Stimulated activated naive CD8-positive, alpha-beta T cell treated with anti-CD3 and anti-CD28 coated beads, Interleukin-15, amount 100 ng/mL, for 72 hours (primary cell): ENCODE measurements at places on chromosomes 7 and 10.

GRCh38 chr7:74404741-74405140 is 49.0 kb upstream of the GTF2IRD1 start:
- DNase-seq, result no peak

- DNase-seq, result no peak
Observed at GRCh38 chr7:93062599-93062998, 55.2 kb downstream of the SAMD9 start.

GRCh38 chr10:19749185-19749729 is 67.0 kb upstream of the PLXDC2 start:
- DNase-seq, result no peak

DNA sequence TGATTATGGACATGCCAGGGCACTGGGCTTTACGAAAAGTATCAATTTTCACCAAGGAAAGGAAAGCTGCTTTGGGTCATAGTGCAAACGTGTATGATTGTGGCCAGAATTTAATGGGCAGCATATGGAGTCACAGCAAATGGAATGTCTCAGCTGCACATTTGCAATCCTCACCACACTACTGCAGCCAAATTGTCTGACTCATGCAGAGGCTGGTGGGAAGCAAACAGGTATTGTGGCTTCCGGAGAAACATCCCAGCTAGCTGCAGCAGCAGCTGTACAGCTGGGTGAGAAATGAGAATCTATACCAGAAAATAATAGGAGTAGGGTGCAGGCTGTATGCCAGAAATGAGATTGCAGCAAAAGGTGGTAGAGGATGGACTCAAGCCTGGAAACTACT is 374.7 kb upstream of the VWC2 start:
- no peak for DNase-seq

DNA sequence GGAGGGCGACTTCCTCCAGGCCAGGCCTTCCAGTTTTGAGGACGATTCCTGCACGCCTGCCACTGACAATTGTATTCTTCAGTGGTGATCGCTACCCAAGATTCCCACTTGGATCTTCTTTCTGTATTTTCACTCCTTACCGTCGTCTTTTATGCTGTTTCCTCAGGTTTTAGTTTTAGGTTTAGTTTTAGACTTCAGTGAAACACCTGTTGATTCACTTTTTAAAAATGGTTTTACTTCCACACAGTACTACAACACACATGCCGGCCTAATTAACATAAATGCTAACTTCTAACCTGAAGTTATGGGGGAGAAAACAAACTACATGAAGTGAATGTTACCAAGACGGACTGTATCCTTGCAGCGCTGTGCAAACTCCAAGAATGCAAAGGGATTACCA is 530.6 kb upstream of the MGMT start:
- no peak for DNase-seq
